ENCODE measurements at places on chromosomes 2 and 18.

DNA sequence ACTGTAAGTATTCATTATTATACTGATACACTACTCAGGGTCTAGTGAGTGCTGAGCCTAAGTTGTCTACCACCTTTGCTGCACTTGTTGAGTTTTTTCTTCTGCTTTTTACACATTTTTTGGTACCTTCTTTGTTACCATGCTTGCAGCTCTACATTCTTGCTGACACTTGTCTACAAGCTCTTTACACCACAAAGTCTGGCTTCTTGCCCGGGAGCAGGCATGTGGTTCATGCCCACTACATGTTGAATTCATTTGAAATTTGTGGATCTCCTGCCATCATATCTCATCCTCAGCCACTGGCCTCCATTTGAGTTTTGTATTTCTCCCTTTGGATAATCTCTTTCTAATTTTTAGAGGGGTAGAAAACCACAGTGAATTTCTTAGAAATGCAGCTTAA is 29.9 kb downstream of the IL18R1 start:
- no peak for DNase-seq

- DNase-seq = no peak
Observed at GRCh38 chr18:23540867-23541266, 37.6 kb downstream of the RMC1 start.

GRCh38 chr18:58862356-58862755 is 2.3 kb upstream of the ZNF532 start:
- DNase-seq = no peak

GRCh38 chr18:36025025-36025424 is 42.3 kb downstream of the RPRD1A start:
- DNase-seq = no peak

GRCh38 chr2:230384986-230385385 is 31.0 kb upstream of the SP100 start:
- no peak for DNase-seq

DNA sequence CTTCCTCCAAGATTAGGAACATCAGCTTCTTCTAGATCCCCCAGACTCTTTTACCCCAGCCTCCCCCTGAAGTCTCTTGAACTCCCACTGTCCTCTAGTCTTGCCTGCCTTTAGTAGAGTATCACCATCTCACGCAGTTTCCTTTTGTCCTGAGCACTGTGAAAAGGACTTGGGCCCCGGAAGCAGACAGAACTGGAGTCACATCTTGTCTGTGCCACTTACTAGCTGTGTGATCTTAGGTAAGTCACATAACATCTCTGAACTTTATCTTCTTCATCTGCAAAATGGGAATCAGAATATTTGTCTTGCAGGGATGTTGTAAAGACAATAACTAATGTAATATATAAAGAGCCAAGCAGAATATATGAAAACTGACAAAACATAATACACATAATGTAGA is 8.4 kb upstream of the TRABD2A start:
- no peak for DNase-seq

- no peak for DNase-seq
Observed at GRCh38 chr2:106122157-106122556, 71.9 kb downstream of the UXS1 start.

DNA sequence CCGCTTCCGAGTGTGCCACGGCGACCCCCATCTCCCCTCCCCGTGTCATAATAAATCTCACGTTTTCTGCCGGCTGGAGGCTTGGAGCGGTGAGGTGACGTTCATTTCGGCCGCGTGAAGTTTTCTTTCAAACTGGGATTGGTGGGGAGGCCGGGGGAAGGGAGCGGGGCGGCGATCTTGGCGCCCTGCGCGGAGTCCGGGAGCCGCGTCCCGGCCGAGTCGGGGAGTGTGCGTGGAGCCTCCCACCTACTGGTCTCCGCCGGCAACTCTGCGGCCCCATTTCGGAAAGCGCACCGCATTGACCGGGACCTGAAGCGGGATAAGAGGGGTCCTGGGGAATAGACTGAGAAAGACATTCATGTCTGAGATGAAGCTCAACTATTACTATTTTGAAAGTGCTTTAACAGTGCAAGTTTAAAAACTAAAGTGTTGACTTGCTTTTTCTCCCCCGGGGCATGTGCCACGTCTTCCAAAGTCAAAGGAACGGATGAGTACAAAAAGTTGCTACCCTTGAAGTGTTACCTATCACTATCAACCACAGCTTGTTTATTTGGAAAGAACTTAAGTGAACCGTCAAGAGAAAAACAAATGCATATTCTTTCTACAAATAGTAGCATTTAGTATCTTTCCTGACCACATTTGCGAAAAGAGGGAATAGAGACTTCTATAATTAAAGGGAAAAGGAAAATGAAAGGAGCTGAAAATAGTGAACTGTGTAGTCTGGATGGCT is 818 bp upstream of the IKZF2 start:
- peak; percentile 75 for DNase-seq

DNA sequence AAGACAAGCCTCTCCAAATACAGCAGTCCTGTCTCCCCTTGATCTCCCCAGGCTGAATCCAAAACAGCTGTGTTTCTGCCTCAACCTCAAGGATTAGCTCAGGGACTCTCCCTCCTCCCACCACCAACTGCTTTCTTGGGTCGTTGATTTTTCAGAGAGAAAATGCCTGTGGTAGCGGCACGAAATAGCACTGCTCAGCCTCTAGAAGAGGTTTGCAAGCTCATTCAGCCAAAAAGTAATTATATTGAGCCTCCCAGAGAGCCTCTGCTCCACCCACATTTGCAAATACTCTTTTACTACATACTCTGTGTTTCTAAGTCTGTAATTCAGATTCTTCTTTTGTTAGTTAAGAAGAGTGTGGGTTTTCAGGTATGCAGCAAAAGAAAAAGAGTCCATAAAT is 396.4 kb upstream of the TNP1 start:
- no peak for DNase-seq

GRCh38 chr2:59660262-59660661 is 893.2 kb downstream of the BCL11A start:
- DNase-seq = no peak

- no peak for DNase-seq
Observed at GRCh38 chr2:31402388-31402787, 12.2 kb downstream of the XDH start.

GRCh38 chr2:219946021-219946420 is 318.6 kb downstream of the SLC4A3 start:
- no peak for DNase-seq

- DNase-seq = no peak
Observed at GRCh38 chr2:40844353-40845277, 392.7 kb upstream of the SLC8A1 start.

GRCh38 chr18:8413189-8413588 is 196.0 kb upstream of the RAB12 start:
- no peak for DNase-seq

- DNase-seq = no peak
Observed at GRCh38 chr2:5235701-5236100, 456.5 kb upstream of the SOX11 start.

GRCh38 chr18:76430636-76431035 is 64.4 kb downstream of the ZNF516 start:
- no peak for DNase-seq

- no peak for DNase-seq
Observed at GRCh38 chr18:53153281-53153680, 813.3 kb downstream of the DCC start.

GRCh38 chr2:240501531-240501991 is 56.2 kb downstream of the ANKMY1 start:
- DNase-seq = no peak

DNA sequence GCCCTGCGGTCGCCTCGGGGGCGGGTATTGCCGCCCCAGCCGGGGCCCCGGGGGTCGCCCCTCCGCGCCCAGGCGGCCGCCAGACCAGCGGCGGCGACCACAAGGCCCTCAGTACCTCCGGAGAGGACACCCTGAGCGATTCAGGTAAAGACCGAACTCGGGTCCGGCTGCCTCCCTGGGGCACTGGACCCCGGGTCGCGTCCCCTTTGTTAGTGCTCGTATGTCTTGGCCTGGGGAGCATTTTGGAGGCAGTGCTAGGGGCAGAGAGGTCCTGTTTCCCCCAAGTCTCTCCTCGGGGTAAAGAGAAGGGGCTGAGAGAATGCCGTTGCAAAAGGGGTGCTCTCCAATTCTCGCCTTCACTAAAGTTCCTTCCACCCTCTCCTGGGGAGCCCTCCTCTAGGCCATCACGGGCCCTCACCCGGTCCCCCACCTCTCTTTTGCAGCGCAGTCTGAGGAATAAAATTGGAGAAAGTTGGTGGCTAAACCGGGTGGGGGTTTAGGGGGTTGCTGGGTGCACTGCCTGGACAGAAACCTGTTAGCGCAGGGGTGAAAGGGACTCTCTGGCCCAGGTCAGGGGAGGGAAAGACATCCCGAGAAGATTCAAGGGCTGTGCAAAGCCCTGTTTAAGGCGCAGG is 2.5 kb downstream of the MYCN start:
- no peak for DNase-seq

DNA sequence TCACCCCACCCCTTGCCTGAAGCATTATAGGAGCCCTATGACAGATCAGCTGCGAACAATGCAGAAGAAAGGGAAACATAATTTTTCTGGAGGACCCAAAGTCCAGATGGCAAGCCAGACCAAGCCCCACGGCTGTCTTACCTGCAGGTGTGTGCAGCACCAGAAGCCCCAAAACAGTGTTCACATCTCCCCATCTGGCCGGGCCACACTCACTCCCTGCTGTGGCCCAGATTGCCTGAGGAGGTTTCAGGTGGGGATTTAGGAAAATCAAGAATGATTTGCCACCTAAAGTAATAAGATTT is 11.7 kb upstream of the STK17B start:
- DNase-seq = no peak

DNA sequence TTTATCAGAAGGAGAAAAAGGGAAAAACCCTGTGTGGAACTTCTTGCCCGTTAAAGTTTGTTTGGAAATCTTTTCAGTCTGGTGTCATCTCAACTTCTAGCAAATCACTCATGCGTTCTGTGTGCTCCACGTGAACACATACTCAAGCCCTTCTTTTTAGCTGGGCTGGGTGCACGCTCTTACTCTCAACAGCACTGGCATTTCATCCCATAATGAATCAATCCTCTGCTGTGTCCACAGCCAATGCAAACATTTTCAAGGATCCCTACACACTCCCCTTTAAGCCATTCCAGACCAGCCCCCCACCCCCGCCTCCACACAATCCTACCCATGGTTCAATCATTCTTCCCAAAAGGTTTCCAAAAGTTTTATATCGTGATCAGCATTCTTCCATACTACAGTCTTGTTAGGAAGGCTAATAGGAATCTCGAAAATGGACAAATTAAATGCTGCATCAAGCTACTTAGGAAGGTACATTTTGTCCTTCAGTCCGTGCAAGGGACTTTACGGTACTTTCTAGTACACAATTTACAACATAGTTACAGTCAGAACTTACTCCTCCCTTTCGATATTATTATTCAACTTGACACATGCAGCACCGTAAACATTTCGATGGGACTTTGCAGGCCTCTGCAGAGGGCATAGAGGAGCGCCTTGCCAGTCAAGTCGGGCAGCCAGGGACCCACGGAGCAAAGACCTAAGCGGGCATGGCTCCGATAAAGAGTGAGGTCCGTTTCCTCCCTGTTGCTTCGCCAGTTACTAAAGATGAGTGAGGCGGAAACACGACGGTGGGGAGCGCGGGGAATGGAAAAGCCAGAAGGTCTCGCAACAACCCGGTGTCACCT is 1.4 kb downstream of the PTGR3 start:
- no peak for DNase-seq

DNA sequence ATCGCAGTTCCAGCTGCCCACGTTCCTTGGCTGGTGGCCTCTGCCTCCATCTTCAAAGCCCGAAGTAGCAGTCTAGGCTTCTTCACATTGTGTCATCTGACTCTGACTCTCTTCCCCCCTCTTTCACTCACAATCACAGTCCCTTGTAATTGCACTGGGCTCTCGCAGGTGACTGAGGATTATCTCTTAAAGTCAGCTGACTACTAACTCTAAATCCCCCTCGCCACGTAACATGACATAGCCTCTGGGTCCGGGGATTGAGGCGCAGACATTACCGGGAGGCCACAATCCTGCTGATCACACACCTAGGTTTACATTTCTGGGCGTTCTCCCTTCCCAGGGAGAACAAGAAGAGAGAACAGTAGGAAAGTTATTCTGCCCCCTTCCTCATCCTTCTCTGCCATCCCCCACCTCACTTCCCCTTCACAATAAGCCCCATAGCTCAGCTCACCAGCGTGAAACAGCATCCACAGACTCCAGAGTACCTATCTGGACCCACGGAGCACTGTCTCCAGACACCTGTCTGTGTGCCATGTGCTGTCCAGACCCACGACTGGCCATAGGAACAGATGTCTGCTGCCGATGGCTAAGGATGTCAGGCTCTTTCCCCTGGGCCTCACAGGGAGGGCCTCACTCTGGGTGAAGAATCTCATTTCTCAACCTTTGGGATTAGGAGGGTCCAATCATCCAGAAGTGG is 64.3 kb upstream of the FZD7 start:
- no peak for DNase-seq

- DNase-seq = no peak
Observed at GRCh38 chr2:7660816-7661215, 743.6 kb downstream of the RNF144A start.

GRCh38 chr2:126748188-126748760 is 92.3 kb downstream of the GYPC start:
- no peak for DNase-seq

GRCh38 chr2:219430633-219431615 is 3.7 kb upstream of the SPEG start:
- peak; percentile 86 for DNase-seq

- no peak for DNase-seq
Observed at GRCh38 chr18:58325494-58325893, 281.5 kb downstream of the NEDD4L start.

GRCh38 chr18:79504034-79504433 is 108.3 kb downstream of the NFATC1 start:
- DNase-seq = no peak

GRCh38 chr2:143078104-143078503 is 51.1 kb upstream of the ARHGAP15 start:
- DNase-seq = no peak

GRCh38 chr2:24920098-24920808 is at the start of gene ADCY3:
Gene ADCY3 (minus strand): TSS chr2:24920237. CDS start chr2:24918987, 1,250 bp downstream.
- peak; percentile 64 for DNase-seq

DNA sequence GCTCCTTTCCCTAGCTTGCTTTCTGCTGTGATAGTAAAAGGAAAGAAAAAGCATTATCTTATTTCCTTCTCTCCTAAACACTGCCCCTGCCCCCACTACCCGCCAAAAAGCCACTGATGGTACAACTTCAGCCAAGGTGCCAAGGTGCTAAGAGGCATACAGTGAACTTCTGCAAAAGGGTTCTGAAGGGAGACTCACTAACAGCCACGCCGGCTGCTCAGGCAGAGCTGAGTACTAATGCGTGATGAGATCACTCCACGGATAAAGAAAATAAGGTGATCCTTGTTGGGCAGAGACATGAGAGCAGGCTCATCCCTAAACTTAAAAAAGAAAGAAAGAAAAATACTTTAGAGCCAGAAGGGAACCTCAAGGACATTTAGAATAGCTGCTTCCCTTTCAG is 60.5 kb upstream of the PXDN start:
- no peak for DNase-seq

- DNase-seq = no peak
Observed at GRCh38 chr2:240947607-240948006, 41.5 kb downstream of the CROCC2 start.

GRCh38 chr2:225122583-225123486 is 80.6 kb upstream of the DOCK10 start:
- no peak for DNase-seq
